ENCODE measurements at places on chromosomes 3 and 15.

DNA sequence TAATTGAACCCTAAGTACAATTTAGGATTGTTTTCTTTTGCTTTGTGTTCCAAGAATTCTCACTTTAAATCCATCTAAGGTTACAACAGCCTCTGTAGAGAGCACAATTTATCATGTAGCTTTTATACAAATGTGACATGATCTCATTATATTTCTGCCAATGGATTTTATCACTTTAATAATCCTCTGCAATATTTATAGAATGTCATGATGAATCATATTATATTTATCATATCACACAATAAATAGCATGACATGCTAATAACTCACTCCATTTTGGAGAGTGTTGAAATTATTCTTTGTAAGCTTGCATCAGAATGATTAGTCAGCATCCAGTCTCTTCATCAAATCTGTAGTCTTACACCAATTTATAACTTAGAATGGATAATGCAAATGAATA, 280.6 kb upstream of the ZNF717 start:
- DNase-seq, result no peak

- DNase-seq, result peak; percentile 40
These were observed 15.8 kb downstream of the LOXL1 start for GRCh38 chr15:73941871-73942635.

GRCh38 chr15:29959384-29960137, 123.2 kb upstream of the GOLGA8J start:
- no peak for DNase-seq

DNA sequence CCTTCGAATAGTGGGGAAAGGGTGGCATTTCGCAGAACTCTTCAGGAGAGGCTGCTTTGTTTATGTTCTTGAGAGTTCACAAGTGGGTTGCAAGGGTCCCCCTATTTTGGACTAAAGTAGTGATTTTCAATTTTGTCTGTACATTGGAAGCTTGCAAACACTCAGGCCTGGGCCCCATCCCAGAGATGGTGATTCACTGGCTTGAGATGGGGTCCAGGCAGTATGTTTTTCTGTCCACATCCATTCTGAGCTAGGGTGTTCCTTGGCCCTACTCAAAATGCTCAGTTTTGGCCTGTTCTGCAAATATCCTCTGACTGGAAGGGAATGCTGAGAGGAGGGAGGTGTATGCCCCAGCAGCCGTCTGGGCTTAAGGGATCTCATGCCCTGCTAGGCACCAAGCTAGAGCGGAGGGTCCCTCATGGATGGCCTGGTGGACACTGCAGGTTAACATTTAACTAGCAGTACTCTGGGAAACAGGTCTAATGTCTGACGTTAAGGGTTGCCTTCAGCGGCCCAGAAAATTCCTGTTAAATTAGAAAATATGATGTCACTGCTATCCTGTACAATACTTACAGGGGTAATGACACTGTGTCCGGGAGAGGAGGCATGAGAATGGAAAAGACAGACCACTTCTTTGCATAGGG, 181.4 kb downstream of the OPA1 start:
- peak; percentile 43 for DNase-seq

DNA sequence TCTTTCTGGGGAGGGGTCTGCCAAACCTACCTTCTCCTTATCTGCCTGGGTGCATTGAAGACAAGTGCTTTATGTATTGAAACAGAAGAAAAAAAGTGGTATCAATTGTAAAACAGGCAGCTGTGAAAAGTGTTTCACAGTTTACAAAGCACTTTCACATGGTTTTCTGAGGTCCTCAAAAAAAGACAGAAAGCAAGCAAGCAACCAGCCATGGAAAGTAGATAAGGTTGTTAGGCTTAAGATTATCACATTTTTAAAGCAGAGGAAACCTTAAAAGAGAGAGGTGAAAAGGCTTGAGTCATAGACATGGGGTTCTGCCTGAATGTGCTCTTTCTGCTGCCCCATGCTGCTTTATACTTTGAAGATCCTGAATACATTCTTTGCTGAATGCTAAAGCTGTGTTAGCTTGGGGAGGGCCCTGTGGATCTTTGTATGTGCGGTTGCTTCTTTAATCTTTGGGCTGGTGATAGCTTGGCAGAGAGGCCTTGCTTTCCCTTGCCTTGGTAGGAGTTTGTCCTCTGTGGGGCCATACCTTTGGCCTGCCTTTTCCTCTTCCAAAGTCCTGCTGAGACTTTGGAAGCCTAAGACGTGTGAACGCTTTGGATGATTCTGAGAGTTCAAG, 2.6 kb downstream of the SMAD3 start:
- peak; percentile 77 for DNase-seq

GRCh38 chr3:94626573-94626972, 563.7 kb downstream of the NSUN3 start:
- peak; percentile 7 for DNase-seq

DNA sequence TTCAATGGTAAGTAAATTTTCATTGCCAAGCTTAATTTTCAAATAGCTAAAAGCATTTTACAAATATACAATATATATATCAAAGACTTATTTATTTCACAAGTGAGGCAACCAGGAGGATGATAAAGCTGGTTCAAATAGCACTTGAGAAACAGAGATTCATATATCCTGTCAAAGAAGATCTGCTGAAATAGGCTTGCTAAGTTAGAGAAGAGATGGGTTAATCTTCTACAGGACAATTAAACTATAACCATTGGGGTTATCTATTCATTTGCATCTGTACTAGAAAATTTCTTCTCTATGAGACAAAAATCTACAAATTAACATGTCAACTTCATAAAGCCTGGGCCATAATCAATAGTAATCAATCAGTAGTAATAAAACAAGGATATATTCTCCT, 637.7 kb upstream of the UBE2E2 start:
- no peak for DNase-seq

DNA sequence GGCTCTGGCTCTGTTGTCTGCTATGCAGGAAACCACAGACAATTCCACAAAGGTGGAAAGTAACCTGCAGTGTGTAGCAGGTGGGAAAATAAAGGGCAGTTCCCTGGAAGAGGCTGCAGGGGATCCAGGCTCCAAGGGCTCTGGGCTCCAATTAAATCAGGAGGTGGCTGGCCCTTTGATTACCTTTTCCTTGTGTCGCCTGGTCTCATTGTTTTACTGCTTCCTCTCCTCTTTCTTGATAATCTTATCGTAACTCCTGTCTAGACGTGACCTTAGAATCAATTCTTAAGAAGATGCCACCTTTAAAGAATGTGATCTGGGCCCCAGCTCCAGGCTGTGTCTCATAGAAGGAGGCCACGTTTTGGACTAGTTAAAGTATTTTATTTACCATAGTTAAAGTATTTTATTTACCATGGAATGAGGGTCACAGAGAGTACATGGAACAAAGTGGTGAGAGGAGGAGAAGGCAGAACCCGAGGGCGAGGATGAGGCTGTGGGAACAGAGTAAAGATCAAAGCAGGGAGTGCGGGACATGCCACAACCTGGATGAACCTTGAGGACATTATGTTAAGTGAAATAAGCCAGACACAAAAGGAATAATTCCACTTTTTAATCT, 237.5 kb upstream of the STT3B start:
- no peak for DNase-seq

- DNase-seq, result no peak
These were observed 136.3 kb downstream of the TMCO5A start for GRCh38 chr15:38070778-38071177.

- no peak for DNase-seq
These were observed 358.3 kb downstream of the SHQ1 start for GRCh38 chr3:72489901-72490300.

DNA sequence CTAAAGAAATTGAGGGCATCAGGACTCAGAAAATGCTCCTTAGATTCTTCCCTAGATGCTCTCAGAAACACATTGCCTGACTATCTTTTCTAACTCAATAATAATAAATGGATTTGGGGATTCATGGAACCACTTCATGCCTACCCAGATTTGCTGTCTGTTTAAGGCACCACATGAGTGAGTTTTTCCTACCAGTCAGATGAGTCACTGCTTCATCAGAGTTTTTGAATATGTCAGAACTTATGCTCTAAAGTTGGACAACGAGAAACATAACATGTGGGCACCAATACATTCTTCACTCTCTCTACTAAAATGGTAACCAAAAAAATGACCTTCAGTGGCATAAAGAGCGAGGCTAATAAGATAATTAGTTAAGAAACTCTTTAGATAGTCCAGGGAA, 1135.1 kb downstream of the TUSC7 start:
- no peak for DNase-seq

- DNase-seq, result no peak
These were observed 31.8 kb downstream of the PLXNA1 start for GRCh38 chr3:127014536-127015281.

- DNase-seq, result no peak
These were observed 34.3 kb downstream of the CNOT10 start for GRCh38 chr3:32719335-32719734.

GRCh38 chr15:26453914-26454313, 319.0 kb downstream of the GABRB3 start:
- no peak for DNase-seq

GRCh38 chr3:151557068-151557840, 96.4 kb upstream of the IGSF10 start:
- peak; percentile 93 for DNase-seq

- no peak for DNase-seq
These were observed 89.7 kb upstream of the CMC1 start for GRCh38 chr3:28151608-28152228.

GRCh38 chr3:102593812-102594602, 159.2 kb downstream of the ZPLD1 start:
- DNase-seq, result no peak

GRCh38 chr3:63130625-63131024, 147.5 kb upstream of the SYNPR start:
- no peak for DNase-seq

DNA sequence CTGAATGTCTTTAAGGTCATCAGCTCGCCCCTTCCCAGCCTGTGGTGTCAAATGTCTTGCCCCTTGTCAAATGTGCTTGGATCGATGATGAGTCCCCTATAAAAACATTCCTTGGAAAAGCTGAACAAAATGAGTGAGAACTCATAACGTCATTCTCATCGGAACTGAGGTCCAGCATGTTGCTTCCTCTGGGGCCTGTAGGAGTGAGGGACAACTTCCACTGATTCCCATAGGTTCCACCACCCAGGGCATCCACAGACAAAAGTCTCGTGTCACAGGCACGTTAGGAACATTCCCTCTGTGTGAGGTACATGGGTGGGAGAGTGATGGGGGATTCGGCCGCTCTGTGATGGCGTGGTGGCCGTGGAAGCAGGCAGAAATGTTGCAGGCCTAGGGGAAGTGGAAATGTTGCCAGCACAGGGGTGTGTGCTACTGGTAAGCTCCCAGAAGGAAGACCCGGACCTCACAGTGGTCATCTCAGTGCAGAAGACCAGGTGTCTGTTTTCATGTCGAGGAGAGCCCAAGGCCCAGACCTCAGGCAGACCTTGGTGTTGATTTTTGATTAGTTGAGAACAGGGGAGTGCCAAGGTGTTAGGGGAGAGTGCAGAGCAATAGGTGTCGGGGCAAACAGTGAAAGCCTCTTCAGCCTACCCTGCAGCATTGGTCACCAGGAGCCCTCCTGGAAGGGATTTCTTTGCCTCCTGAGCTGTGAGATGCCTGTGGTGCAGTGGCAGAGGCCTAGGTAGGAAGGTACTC, 96.8 kb downstream of the SNRPN start:
- DNase-seq, result no peak

- peak; percentile 93 for DNase-seq
These were observed 8.2 kb downstream of the TMOD2 start for GRCh38 chr15:51759557-51760070.

GRCh38 chr15:83837945-83838571, 184.1 kb downstream of the ADAMTSL3 start:
- DNase-seq, result no peak

- peak; percentile 36 for DNase-seq
These were observed 28.7 kb downstream of the CMTM7 start for GRCh38 chr3:32420126-32421038.

- peak; percentile 39 for DNase-seq
These were observed 793 bp downstream of the PCOLCE2 start for GRCh38 chr3:142888099-142888480.

DNA sequence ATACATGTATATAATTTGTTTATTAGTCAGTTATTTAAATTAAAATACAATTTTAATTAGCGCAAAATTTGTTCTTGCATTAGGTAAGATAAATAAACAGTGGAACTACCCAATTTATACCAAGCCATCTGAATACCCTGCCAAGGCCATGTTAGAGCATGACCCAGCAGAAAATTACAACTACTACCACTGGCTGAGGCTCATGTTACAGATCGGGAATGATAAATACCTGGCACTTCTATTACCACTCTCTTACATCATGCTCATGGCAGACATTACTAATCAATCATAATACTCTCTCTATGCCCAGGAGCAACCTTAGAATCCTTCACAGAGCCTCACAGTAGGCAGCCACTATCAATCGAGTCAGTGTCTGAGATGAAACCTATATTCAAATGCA, 21.2 kb upstream of the LMOD3 start:
- no peak for DNase-seq

- DNase-seq, result peak; percentile 20
These were observed 2.9 kb downstream of the USP50 start for GRCh38 chr15:50543556-50543955.

Measured in umbilical cord (tissue), 2 donors.